ENCODE measurements at places on chromosomes 6 and 20.

DNA sequence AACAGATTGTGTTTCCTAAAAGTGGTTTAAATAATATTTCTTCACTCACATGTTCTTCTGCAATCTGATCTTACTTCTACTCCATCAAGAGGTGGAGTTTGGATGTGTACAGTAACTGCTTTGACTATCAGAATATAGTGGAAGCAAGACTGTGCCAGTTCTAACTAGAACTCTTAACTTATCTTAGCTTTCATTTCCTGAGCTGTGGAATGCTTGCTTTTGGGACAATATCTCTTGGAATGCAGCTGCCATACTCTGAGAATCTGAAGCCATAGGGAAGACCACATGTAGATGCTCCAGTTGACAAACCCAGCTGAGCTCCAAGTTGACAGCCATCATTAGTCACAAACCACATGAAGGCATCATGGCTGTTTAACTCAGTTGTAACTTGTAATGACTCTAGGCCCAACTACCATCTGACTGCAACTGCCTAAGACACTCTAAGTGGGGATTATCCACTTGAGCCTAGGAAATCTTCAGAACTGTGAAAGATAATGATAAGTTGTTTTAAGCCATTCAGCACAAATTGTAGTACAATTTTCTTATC, 40.8 kb upstream of the MAN1A1 start:
- no peak for DNase-seq

DNA sequence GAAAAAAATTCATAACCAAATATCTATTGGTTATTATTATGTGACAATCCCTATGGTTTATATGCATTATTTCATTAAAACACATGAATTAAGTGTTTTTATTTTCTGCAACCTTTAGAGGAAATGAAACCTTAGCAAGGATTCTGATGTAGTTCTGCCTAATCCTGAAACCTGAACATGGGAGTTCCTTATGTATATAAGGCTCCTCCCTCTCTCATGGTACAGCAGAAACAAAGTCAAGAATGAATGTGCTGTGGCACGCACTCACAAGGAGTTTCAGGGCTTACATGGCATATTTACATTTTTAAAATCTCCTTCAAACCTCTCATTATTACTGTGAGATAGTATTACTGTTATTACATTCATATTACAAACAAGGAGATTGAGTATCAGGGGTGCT, 426.4 kb upstream of the CITED2 start:
- DNase-seq = no peak

GRCh38 chr6:103983860-103984259, 875.9 kb downstream of the HACE1 start:
- DNase-seq = no peak

DNA sequence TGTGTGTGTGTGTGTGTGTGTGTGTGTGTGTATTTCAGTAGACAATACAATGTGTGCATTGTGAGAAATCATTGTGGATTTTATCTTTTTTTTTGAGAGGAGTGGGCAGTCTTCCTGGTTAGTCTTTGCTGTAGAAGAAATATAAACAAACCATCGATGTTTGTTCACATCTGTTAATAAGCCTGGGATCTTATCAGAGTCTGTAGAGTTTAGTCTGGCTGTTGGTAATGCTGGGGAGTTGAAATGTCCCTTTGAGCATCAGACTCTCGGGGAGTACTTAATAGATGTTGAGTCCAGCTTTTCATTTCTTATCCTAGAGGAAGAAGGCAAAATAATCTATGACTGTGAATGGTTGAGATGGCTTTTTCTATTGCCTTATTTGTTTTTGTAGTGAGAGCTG, 96.6 kb upstream of the SUPT3H start:
- DNase-seq = no peak

GRCh38 chr6:4920914-4921410, 82.9 kb downstream of the RPP40 start:
- DNase-seq = no peak

DNA sequence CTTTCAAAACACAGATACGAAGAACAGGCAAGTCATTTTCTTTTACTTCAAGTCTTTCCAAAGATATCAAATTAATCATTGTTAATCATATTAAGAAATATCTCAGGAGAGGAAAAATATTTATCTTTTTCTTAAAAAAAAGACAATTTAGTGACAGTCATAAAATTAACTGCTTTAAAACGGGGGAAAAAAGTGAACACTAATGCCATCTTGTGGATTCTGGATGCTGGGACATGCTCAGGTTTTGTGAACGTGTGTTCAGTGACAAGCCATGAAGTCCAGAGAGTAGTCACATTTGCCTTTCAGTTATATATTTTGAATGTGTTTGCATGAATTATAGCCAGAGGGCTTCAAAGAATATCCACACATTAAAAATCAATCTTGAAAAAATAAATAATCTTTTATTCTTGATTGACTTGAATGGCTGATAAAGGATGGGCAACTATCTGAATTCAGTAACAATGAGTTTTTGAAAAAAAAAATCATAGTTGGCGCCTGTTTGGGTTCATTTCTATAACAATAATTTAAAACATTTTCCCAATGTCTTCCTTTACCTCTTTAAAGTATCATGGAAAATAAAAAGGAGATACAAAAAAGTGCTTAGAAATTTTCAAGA, 74.7 kb upstream of the NOX3 start:
- DNase-seq = no peak

DNA sequence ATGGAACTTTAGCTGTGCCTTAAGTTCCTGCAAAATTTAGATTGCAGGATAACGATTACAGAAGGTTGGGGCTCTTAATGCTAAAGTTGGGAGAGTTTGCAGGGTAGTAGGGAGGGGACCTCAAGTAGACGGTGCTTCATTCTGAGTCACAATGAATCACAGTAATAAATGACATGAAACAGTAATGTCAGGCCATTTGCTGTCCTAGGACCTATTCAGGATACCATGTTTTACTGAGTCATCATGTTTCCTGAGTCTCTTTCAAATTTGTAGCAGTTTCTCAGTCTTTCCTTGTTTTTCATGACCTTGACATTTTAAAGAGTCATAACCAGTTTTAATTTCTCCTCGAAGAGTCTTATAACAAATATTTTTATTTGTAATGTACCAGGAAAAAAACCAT, 406.9 kb upstream of the MAP3K7 start:
- no peak for DNase-seq

DNA sequence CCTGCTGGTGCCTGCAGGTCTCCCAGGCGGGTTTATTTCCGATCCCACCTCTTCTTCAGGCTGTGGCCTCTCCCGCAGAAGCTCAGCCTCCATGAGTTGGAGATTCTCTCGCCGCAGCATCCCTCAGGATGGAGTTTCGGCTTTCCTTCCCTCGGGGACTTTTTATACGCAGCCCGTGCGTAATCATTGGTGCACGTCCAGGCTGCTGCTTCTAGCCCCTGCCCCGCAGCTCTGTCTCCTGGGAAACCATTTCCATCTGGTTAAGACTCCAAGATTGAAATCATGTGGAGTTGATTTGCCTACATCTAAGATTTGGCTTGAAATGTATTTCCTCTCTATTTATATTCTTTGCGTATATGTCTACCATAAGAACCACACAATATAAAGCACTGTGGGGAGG, 46.7 kb upstream of the CARMIL1 start:
- DNase-seq = no peak

Measured in HuH-7.5 (cell line).